GM12878 (cell line): ENCODE measurements at places on chromosomes 12 and 14.

- DNase-seq: no peak
Measured at GRCh38 chr14:74583689-74584434, 28.2 kb downstream of the LTBP2 start.

DNA sequence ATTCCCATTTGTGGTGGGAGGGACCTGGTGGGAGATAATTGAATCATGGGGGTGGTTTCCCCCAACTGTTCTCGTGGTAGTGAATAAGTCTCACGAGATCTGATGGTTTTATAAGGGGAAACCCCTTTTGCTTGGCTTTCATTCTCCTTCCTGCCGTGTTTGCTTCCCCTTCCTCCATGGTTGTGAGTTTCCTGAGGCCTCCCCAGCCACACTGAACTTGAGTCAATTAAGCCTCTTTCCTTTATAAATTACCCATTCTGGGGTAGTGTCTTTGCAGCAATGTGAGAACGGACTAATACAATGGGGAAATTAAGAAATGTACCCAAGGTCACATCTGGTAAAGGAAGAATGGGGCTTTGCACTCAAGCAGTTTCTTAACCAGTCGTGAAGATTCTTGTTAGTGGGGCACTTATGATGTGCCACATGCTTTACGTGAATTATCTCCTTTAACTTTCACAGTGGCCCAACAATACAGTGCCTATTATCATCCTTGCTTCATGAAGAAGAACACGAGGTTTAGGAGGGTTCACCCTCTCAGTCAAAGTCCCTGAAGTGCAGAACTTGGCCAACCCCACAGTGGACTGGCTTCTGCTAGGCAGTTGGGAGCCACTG lies 234.3 kb downstream of the EFCAB11 start:
- DNase-seq: no peak

GRCh38 chr14:94025720-94026119 lies 420 bp upstream of the OTUB2 start:
- no peak for DNase-seq

- no peak for DNase-seq
Measured at GRCh38 chr12:1353451-1353850, 240.9 kb downstream of the FBXL14 start.

DNA sequence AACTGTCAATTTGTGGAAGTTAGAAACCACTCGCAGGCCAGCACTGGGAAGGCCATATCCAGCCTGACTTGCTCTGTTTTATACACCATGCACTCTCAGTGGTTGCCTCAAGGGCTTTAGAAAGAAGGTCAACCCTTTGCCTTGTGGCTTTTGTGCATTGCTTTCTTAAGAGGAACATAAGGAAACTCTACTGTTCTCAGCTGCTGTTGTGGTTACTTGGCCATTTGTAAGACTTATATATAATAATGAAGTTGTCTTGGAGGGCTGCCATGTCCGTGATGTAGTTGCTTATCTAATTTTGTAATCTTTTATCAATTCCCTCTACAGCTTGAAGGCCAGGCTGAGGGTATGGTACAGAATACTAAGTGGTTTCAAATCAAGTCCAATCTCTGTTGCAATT lies 637.8 kb downstream of the DIO2 start:
- no peak for DNase-seq

DNA sequence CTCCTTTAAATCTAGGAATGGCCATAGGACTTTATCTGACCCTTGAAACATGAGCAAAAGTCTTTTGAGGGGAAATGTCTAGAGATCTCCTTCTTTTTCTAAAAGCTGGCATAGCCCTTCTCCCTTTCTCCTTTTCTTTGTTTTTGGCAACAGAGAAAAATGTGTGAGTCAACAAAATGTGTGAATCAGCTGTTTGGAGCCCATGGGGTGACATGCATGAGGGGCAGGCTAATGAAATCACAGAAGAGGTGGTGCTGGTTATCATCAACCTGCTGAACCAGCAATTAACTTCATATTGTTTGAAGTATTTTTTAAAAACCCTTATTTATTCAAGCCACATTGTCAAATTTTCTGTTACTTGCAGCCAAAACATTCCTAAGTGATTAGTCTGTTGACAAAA lies 132.3 kb downstream of the CCDC59 start:
- no peak for DNase-seq

- no peak for DNase-seq
Measured at GRCh38 chr14:95488376-95489213, 27.9 kb downstream of the SYNE3 start.

- no peak for DNase-seq
Measured at GRCh38 chr12:29582677-29583272, 85.3 kb upstream of the OVCH1 start.

DNA sequence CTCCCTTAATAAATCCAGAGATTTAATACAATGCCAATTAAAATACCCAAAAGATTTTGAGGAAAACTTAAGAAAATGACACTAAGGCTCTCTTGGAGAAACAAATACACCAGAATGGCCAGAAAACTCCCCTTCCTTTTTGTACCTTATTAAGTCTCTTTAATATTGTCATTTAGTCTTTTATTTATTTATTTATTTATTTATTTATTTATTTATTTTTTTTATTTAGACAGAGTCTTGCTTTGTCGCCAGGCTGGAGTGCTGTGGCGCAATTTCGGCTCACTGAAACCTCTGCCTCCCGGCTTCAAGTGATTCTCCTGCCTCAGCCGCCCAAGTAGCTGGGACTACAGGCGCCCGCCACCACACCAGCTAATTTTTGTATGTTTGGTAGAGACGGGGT lies 210.6 kb downstream of the DACT1 start:
- DNase-seq: no peak

GRCh38 chr12:42396473-42397259 lies 70.7 kb downstream of the PPHLN1 start:
- no peak for DNase-seq

GRCh38 chr12:51320695-51321320 lies 3.2 kb downstream of the BIN2 start:
- no peak for DNase-seq

- DNase-seq: no peak
Measured at GRCh38 chr14:51711505-51711904, 59.8 kb downstream of the FRMD6 start.

- no peak for DNase-seq
Measured at GRCh38 chr12:16530268-16530850, 75.6 kb downstream of the LMO3 start.

DNA sequence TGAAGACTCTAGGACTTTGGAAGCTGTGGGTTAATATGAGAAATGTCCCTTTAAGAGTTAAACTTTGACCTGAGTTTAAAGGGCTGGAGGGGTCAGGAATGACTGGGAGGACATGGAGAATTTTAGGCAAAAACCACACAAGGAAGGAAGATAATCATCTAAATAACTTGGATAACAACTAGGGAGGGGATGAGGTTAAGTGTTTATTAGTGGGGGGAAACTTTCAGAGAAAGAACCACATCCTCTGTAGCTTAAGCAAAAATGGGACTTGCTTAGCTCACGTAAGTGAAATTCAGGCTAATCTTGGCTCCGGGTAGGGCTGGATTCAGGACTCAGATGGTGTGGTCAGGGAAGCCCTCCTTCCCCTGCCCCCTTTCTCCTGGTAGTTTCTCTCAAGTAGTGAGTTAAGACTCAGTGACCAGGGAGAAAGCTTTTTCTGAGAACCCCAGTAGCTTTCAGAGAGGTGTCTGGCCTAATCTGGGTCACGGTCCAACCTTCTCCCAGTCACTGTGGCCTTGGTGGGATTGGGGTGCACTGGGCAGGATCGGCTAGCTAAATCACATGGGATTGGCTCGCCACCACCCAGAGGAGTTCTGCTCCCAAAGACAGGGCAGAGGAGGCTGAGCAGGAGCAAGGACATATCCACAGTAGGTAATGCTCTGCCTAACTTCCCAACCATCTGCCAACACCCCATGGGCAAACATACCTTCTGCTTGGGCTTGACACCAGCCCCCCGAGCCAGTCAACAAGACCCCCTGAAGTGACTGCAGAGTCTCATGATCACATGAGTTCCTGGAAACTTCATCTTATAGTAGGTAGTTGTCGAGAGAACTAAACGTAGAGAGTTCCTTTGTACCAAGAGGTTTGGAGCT lies 52.8 kb downstream of the ARF6 start:
- DNase-seq: no peak

GRCh38 chr12:71548893-71549292 lies 109.3 kb downstream of the LGR5 start:
- no peak for DNase-seq

- no peak for DNase-seq
Measured at GRCh38 chr14:92341791-92342190, 18.8 kb downstream of the SLC24A4 start.

DNA sequence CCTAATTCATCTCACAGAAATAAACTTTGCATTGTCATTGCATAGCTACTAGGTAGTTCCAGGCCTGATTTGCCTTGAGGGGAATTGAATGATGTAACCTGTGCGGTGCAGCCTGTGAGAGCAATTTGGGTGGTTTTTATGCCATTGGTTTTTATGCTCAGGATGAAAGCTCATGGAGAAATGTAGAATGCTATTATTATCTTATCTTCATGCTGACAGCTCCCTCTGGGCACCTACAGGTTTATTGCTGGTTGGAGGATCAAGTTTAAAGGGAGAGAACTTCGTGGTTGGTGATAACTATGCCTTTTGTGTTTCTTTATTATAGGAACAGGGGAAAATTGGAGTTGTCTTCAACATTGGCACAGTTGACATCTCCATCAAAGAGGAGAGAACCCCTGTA lies 547.9 kb downstream of the DIO2 start:
- DNase-seq: no peak

- DNase-seq: no peak
Measured at GRCh38 chr12:65742018-65743010, 82.0 kb upstream of the HMGA2 start.

DNA sequence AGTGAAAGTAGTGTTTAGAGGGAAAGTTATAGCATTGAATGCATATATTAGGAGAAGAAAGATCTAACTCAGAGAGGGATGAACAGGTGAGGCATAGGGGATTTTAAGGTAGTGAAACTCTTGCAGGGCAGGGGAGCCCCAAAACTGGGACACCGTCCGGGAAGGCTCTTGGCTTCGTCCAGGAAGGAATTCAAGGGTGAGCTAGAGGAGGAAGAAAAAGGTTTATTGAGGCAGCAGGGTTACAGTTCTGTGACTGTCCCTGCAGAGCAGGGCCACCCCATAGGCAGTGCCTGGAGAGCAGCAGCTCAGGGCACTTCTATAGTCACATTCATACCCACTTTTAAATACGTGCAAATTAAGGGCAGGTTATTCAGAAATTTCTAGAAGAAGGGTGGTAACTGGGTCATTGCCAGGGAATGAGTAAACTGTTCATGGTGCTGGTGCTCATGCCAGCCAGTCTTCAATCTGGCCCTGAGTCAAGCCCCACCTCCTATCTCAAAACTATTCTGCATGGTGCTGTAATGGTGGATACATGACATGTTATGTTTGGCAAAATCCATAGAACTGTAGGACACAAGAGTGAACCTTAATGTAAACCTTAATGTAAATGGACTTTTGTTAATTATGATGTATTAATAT lies 1.2 kb upstream of the OAS1 start:
- DNase-seq: no peak

DNA sequence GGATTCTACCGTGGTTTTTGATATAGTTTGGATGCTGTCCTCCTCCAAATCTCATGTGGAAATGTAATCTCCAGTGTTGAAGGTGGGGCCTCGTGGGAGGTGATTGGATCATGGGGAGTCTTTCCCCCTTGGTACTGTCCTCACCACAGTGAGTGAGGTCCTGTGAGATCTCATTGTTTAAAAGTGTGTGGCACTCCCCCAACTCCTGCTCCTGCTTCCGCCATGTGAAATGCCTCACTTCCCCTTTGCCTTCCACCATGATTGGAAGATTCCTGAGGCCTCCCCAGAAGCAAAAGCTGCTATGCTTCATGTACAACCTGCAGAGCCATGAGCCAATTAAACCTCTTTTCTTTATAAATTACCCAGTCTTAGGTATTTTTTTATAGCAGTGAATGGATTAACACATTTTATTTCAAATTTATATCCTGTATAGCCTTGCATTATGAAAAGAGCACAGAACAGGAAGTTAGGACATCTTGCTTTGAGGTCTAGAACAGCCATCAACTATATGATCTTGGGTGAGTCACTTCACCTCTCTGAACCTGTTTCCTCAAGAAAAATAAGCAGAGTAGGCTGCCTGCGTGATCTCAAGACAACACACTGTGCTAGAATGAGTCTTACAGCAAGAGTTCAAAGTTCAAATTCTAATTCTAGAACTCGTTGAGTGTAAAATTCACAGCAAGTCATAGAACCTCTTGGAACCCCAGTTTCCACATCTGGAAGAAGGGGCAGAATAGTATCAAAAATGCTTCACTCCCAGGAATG lies 160.9 kb upstream of the EEA1 start:
- no peak for DNase-seq

DNA sequence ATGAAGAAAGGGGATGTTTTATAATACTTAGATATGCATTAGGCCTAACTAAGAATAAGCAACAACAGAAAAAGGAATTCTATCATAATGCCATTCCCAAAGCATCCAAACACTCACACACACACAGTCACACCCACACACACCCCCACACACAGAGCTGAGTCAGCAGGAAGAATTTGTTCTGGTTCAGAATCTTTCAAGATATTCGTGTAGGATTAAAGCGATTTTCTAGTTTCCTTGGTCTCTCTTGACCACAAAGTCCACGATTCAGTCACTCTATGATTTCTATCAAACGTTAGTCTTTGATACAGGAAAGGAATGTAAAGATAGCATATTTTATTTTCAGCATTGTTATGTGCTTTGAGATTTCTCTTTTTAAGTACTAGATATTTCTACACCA lies 382.6 kb upstream of the DCN start:
- no peak for DNase-seq

GRCh38 chr14:94038921-94039629 lies 12.9 kb downstream of the OTUB2 start:
- DNase-seq: no peak

- no peak for DNase-seq
Measured at GRCh38 chr14:105999361-106000028, 473.1 kb downstream of the TMEM121 start.

DNA sequence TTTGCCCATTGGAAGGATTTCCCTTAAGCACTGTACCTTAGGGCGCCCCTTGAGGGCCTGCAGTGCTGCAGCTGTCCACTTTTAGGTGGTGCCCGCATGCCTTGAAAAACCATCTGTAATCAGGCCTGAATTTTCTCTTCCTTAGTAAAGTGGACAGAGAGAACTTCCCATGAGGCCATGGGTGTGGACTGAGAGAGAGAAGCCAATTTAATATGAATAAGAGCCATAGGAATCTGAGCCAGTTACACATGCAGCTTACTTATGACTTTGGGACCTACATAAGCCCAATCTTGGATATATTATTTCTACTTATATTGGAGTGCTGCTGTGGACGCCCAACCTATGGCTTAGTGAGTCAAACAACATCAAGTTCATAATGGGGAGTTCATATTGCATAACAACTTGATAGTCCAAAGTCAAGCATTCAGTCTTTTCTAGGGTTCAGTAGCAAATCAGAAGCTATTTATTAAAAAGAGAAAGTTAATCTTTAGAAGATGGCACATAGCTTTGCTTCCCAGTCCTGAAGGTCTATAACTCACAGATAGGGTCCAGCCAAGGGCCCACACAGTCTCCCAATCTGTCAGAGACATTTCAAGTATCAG lies 11.1 kb upstream of the ETV6 start:
- DNase-seq: no peak

DNA sequence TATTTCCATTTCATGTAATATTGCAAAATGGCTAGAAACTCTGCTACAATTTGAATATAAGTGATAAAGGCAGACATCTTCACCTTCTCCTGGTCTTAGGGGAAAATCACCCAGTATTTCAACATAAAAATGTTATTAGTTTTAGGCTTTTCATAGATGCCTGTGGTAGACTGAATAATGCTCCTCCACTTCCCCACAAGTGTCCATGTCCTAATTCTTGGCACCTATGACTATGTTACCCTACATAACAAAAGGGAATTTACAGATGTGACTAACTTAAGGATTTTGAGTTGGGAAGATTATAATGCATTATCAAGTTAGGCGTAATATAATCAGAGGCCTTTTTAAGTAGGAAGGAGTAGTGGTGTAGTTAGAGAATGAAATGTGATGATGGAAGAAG lies 196.4 kb downstream of the TMTC3 start:
- DNase-seq: no peak
